ENCODE measurements at places on chromosomes 4 and X.

GRCh38 chr4:140174543-140174942 lies 20.6 kb upstream of the MAML3 start:
- no peak for DNase-seq

- DNase-seq: no peak
These were observed 99.5 kb downstream of the ADGRA3 start for GRCh38 chr4:22416403-22416802.

DNA sequence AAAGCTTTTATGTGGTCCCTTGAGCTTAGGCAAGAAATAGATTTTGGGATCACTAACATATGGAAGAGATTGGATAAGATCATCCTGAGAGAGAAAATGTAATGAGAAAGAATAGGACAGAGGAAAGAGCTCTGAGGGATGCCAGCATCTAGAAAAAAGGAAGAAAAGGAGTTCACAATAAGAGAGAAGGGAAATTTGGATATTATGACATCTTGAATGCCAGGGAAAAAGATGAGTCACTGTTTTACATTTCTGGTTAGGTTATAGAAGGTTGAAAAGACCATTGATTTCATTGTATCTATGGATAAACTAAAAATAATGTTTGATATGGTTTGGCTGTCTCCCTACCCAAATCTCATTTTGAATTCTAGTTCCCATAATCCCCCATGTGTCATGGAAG lies 208.5 kb downstream of the MAD2L1 start:
- DNase-seq: no peak

DNA sequence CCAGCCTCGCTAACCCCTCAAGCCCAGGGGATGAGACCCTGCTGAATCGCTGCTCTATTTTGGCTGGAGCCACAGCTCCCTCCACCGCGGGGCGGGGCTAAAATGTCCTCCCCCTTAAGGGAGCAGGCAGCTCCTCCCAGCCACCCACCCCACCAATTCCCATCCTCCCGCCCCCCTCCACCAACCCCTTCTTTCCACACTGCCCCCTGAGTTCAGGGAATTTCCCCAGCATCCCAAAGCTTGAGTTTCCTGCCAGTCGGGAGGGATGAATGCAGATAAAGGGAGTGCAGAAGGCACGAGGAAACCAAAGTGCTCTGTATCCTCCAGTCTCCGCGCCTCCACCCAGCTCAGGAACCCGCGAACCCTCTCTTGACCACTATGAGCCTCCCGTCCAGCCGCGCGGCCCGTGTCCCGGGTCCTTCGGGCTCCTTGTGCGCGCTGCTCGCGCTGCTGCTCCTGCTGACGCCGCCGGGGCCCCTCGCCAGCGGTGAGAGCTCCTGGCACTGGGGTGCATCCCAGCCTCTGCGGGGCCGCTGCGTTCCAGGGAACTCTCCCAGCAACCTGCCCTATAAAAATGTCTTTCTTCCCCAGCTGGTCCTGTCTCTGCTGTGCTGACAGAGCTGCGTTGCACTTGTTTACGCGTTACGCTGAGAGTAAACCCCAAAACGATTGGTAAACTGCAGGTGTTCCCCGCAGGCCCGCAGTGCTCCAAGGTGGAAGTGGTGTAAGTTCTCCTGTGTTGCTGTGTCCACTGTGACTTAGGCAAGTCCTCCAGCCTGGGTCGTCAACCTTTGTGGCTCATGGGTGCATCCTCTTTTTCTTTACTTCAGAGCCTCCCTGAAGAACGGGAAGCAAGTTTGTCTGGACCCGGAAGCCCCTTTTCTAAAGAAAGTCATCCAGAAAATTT lies at the start of gene CXCL6:
TSS of gene CXCL6 (plus strand) at position 306 of the 907 bp plus-strand sequence. CDS start at position 379, 73 bp downstream.
- no peak for DNase-seq

DNA sequence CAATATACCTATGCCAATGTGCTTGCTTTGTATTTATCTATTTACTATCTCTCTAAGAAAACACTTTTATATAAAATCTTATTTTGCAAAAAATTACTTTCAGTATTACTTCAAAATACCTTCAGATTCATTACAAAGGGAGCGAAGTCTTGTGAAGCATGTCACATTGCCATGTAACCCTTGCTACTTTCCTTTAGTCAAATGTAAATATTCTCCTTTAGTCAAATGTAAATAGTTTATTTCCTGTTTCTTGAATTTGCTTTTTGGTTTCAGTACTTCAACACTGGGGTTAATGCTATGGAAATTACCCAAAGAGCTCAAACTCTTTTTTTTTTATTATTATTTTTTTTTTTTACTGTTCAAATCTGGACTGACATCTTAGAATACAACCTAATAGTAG lies 383.3 kb downstream of the GRXCR1 start:
- no peak for DNase-seq

DNA sequence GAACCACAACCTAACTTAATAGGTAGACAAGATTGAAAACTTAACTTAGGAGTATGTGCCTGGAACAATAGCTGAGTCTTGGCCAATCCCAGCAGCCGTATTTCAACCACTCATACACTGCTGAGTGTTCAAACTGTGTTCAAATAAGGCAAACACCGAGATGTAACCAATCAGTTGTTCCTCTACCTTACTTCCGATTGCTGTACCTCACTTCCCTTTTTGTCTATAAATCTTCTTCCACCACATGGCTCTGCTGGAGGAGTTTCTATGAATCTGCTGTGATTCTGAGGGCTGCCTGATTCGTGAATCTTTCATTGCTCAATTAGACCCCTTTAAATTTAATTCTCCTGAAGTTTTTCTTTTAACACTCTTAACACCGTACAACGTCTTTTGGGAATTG lies 108.0 kb downstream of the ANAPC4 start:
- no peak for DNase-seq

Measured in NCI-H2029 treated with DMSO at 0.1 percent for 48 hours (cell line).